ENCODE measurements at places on chromosomes 7 and 10.

DNA sequence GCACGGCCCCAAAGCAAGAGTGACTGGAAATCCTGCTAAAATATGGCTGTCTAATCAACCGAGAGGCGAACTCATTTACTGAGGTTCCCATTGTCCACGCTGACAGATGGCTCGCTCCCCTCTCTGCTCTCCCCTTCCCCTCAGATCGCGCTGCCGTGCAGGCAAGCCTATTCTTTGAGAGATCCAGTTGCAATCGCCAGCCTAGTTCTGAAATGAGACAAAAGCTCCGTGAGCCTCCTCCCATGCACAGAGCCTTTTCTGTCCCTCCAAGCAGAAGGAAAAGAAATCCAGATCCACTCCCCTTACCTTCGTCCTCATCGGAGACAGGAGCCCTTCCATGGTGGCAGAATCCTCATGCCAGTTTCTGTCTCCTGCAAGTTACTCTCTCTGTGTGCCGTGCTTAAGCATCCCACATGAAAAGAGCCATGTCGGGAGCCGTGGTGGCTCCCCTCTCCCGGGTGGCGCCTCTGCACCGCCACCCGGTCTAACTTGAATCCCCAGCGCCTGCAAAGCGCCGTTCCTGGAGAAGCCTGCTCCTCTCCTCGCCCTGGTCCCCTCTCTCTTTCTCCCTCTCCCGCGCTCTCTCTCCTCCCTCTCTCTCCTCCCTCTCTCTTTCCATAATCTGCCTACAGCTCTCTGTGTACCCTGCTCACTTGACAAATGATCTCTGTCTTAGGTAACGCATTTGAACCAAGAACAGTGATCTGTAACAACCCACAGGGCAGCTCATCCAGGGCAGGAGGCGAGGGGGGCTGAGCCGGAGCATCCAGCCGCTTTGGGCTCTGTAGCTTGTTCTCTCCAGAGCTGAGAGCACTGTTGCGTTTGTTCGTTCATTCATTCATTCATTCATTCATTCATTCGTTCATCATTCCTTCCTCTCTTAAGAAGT, 156.8 kb downstream of the FRMD4A start:
- no peak for DNase-seq

DNA sequence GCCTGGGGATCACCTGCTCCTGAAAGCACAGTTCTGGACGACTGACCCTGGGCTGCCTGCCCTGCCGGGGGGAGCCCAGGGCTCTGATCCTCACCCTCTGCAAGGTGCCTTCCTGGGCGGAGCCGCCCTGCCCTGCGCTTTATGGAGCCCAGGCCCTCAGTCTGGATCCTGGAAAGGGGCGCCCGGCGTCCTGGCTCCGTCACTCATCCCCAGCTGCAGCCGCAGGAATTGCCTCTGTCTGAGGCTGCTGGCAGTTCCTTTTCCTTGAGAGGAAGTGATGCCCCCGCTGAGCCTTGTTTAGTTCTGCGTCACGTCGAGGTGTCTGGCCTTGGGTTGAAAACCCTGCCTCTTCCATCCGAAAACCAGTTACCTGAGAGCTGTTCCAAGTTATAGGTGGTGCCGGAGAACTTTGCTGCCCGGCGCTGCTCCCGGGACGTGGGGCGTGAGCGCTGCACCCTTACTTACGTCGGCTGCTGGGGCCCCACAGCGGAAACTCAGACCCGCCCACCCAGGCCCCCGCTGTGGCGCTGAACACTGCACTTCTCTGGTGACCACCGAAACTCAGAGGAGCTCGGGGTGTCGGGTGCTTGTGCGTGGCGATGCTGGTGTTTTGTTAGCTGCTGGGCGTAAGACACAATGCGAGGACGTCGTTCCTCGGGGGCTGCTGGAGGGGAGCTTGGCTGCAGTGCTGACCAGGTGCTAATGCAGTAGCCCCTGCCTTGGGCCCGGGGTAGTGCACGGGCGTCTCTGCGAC, 5.4 kb downstream of the MAFK start:
- DNase-seq = no peak

GRCh38 chr7:46054915-46055314, 133.8 kb upstream of the IGFBP3 start:
- no peak for DNase-seq

DNA sequence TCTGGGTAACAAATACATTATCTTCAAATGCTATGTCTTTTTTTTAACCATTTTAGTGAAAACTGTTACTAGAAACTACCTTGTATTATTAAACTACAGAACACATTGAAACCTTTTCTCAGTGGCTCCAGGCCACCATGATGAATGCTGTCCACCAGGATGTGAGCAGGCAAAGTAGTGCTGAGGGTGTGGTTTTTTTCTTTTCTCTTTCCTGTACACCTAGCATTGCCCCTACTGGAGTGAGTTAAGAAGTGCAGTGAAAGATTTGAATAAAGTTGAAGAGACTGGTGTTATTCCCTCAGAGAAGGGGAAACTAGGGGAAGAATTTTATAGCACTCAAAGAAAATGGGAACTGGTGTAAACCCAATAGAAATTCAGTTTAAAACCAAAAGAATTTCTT, 120.0 kb upstream of the SAMD8 start:
- DNase-seq = no peak

DNA sequence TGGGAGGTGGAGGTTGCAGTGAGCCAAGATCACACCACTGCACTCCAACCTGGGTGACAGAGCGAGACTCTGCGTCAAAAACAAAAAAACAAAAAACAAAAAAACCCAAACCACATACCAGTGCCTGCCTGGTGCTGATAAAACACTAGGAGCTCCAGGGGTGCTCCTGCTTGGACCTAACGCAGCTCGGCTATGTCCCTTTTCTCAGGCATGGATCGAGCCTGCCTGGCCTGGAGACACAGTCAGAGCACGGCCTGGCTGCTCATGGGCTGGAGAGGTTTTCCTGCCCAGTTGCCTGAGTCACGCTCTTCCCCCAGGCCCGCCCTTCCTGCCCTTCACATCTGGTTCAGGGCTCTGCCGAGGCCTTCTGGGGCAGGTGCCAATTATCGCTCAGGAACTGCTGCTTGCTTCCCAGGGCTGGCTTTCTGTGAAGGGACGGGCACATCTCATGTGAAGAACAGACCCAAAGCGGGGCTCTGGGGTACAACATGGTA, 12.6 kb upstream of the NPFFR1 start:
- DNase-seq = no peak
